ENCODE measurements at places on chromosomes 5 and 9.

DNA sequence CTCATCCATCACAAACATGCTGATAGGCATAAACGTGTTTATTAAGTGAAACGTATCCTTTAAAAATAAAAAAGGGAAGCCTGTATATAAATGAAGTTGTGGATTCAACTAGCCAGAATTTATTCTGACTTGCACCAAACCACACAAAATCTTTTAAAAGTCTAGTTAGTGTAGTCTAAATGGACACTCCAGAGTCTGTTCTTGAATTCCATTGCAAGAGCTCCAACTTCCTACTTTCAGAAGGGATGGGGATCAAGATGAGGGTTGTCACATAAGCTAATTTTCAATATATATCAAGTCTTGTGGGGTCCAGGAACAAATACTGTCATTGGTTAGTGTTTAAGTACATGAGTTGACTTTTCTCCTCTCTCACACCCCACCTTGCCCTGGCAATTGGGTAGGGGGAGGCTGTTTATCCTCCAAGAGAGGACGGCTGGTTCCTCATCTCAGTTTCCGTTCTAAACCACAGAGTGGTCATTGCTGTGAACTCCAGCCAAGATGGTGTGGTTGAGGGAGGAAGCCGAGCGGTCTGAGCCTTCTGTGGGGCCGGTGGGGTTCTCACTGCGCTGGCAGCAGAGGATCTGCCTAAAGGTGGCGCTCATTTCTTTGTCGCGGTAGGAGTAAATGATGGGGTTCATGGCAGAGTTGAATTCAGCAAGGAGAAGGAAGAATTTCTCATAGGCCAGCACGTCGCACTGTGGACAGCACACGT is 163.2 kb downstream of the LPAR1 start:
- H3K4me1 ChIP-seq, result no peaks in the 10 kb centered on the region
- no peaks in the 10 kb centered on the region for H3K27me3 ChIP-seq
- H3K36me3 ChIP-seq, result no peaks in the 10 kb centered on the region
- DNase-seq, result no peak

DNA sequence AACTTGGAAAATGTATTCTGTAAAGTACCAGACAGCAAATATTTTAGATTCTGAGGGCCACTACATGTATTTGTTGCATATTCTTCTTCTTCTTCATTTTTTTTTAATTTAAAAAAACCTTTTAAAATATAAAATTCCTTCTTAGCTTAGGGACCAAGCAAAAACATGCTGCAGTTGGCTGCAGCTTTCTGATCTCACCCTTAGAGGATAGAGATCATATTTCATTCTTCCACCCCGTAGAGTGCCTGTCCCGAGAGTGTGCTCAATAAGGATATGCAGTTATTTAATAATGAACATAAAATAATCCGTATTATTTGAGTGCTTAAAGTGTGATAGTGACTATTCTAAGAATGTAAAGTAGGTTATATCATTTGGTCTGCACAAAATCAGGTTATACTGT is 204.2 kb upstream of the CD180 start:
- no peaks in the 10 kb centered on the region for H3K27me3 ChIP-seq
- H3K36me3 ChIP-seq, result no peaks in the 10 kb centered on the region
- H3K4me3 ChIP-seq, result no peak overlapping the region
- DNase-seq, result no peak
- H3K4me1 ChIP-seq, result no peaks in the 10 kb centered on the region

GRCh38 chr5:83787631-83788030 is 67.0 kb upstream of the HAPLN1 start:
- H3K4me3 ChIP-seq, result no peak overlapping the region
- no peak overlapping the region for H3K27ac ChIP-seq
- H3K4me1 ChIP-seq, result no peaks in the 10 kb centered on the region
- H3K27me3 ChIP-seq, result no peaks in the 10 kb centered on the region

DNA sequence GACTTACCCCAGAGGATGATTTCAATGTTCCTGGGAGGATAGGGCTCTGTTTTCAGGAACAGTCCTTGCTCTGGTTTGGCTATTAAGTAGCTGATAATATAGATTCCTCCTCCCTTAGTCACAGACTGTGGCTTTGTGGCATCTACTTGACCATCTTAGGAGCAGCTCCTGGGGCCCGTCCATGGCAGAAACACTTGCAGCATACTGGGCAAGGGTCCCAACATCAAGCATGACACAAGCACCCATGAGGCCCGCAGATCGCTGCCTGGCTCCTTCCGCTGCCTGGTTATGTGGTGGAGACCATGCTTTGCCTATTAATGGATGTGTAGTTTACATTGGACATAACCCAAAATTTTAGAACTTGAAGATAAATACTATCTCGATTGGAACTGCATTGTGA is 170.1 kb downstream of the ICE1 start:
- no peak overlapping the region for H3K4me3 ChIP-seq
- no peaks in the 10 kb centered on the region for H3K27me3 ChIP-seq
- H3K27ac ChIP-seq, result no peak overlapping the region
- no peak for DNase-seq

- no peak overlapping the region for H3K27ac ChIP-seq
- H3K4me3 ChIP-seq, result no peak overlapping the region
- no peaks in the 10 kb centered on the region for H3K27me3 ChIP-seq
- no peaks in the 10 kb centered on the region for H3K4me1 ChIP-seq
- peaks cover 6% of the 10 kb centered on the region for H3K36me3 ChIP-seq
- no peak for DNase-seq
Measured at GRCh38 chr9:35395076-35395705, 94.7 kb upstream of the RUSC2 start.

DNA sequence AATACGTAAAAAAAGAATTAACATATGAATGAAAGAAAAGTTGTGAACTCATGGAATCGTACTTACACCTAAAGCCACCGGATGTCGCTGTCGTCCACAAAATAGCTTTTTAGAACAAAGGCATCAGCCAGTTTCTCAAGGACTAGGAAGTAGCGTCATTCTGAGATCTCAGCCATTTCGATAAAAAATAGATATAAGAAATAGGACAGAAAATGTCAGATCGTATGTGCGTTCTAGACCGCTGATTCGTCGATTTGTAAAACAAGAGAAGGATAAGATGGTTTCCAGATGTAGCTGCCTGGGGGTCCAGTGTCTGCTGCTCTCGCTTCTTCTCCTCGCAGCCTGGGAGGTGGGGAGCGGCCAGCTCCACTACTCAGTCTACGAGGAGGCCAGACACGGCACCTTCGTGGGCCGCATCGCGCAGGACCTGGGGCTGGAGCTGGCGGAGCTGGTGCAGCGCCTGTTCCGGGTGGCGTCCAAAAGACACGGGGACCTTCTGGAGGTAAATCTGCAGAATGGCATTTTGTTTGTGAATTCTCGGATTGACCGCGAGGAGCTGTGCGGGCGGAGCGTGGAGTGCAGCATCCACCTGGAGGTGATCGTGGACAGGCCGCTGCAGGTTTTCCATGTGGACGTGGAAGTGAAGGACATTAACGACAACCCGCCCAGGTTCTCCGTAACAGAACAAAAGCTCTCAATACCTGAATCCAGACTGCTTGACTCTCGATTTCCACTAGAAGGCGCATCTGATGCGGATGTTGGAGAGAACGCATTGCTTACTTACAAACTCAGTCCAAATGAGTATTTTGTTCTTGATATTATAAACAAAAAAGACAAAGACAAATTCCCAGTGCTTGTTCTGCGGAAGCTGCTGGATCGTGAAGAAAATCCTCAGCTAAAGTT is at the start of gene PCDHA10:
Gene PCDHA10 (plus strand): TSS at position 126 of the 903 bp plus-strand sequence. CDS start 152 bp downstream, at position 278.
- no peaks in the 10 kb centered on the region for H3K4me1 ChIP-seq
- H3K27ac ChIP-seq, result no peak within 1 kb of the TSS
- H3K27me3 ChIP-seq, result no peaks in the 10 kb centered on the region

GRCh38 chr5:27315363-27316270 is 277.2 kb upstream of the CDH9 start:
- peak; percentile 6 for DNase-seq
- H3K4me3 ChIP-seq, result no peak overlapping the region
- no peaks in the 10 kb centered on the region for H3K27me3 ChIP-seq
- no peaks in the 10 kb centered on the region for H3K36me3 ChIP-seq
- H3K27ac ChIP-seq, result no peak overlapping the region

DNA sequence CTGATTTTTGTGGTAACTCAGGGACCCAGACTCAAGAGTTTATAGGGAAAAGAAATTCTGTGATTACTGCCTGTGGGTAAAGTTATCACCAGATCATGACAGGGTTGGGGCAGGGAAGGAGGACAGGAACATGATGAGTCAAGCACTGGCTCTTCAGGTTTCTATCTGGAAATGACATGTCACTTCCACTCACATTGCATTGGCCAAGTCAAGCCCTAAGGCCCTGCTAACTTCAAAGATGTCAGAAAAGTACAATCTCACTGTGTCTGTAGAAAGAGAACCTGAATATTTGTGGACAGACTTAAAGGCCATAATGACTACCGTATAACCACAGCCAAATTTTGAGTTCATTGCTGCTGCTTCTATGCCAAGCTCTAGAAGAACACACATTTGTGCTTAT is 187.7 kb downstream of the TLE4 start:
- H3K27me3 ChIP-seq, result no peaks in the 10 kb centered on the region
- H3K36me3 ChIP-seq, result no peaks in the 10 kb centered on the region
- no peak overlapping the region for H3K4me3 ChIP-seq
- H3K27ac ChIP-seq, result peak overlapping the region; percentile 61
- DNase-seq, result peak; percentile 85
- H3K4me1 ChIP-seq, result peaks cover 21% of the 10 kb centered on the region

GRCh38 chr5:10653043-10653442 is 89.2 kb downstream of the ANKRD33B start:
- DNase-seq, result no peak
- H3K4me1 ChIP-seq, result no peaks in the 10 kb centered on the region
- peaks cover 44% of the 10 kb centered on the region for H3K36me3 ChIP-seq
- no peak overlapping the region for H3K4me3 ChIP-seq
- no peak overlapping the region for H3K27ac ChIP-seq
- no peaks in the 10 kb centered on the region for H3K27me3 ChIP-seq

DNA sequence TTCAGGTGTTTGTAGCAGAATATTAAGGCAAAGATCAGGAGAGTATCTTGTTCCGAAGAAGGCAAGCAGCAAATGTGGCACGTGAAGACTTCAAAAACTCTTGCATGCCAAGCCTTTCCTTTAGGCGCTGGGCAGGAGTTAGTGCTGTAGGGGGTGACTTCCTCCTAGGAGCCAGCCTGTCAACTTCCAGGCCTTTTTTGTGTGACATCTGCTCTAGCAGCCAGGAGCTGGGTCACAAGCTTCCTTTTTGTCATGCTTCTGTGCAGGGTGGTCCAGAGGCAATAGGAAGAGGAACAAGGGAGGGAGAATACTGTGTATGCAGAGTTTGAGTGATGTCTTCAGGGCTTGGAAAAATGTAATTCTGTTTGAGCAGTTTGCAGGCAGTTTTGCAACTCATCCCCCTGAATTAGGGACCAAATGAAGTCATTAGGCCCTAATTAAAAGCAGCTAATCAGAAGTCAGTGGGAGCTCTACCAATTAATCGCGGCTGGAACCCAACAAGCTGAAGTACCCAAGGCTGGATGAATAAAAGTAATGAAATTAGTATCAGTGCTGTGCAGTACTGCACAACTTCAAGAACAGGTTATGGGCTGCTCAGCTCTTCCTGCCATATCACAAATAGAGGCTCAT is 53.5 kb downstream of the TLR4 start:
- no peaks in the 10 kb centered on the region for H3K36me3 ChIP-seq
- H3K27ac ChIP-seq, result no peak overlapping the region
- DNase-seq, result no peak
- no peak overlapping the region for H3K4me3 ChIP-seq

Measured in trophoblast cell (in vitro differentiated cells and primary cell).